ENCODE measurements at places on chromosomes 3 and 15.

DNA sequence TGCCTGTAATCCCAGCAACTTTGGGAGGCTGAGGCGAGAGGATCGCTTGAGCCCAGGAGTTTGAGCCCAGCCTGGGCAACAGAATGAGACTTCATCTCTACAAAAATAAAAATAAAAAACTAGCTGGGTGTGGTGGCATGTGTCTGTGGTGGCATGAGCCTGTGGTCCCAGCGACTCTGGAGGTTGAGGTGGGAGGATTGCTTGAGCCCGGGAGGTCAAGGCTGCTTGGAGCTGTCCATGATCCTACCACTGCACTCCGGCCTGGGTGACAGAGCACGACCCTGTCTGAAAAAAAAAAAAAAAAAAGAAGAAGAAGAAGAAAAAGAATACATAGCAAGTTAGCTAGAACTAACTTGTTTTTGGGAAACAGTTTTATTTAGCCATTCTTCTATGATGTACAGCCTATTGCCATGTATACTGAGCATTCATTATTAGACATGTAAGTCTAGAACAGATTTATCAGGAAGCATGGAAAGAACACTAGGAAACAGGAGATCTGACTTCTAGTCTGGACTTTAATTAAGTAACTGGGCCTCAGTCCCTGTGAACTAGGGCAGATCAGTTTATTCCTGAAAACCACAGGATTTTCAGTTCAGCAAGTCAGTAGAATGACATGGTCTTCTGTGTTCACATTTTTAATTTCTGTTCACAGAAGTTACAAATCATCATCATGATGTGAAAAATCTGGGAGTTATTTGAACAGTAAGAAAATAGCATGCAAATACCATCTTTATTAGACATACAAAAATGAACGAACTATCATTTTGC lies 65.5 kb downstream of the KAT2B start:
- DNase-seq = no peak

DNA sequence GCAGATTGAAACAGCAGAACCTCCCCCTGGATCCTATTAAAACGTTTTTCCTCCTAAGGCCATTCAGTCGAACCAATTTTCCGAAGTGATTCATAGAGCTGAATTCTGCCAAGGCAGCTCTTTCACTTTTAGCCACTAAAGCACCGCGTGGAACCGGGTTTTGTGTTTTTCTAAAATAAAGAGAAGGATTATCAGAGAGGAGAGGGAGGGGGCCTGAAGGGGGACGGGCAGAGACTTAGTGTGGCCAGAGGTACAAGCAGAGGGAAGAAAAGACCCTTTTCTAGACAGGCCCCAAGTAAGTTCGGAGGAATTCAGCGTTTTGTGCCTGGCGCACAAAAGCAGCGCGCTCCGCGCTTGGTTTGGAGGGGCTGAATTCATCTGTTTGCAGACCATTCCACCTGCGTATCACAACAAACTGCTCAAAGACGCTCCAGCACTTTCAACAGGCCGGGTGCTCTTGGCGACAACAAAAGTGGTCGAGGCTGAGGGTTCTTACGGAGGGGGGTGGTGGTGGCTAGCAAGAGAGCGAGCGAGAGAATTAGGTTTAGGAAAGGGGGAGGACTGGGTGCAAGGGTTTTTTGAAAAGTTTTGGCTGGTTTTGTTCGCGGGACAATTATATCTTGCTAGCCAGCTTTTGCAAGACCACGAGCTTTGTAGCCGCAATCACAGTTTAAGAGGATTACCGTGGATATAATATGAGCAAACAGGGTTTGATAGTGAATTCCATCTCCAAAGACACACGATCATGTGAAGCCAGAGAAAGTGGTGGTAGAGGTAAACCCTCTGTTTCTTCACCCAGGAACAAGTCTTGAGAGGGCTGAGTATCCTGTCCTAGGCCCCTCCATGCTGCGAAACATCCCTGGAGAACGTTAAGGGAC lies 1.2 kb upstream of the FEZF2 start:
- peak; percentile 48 for DNase-seq

DNA sequence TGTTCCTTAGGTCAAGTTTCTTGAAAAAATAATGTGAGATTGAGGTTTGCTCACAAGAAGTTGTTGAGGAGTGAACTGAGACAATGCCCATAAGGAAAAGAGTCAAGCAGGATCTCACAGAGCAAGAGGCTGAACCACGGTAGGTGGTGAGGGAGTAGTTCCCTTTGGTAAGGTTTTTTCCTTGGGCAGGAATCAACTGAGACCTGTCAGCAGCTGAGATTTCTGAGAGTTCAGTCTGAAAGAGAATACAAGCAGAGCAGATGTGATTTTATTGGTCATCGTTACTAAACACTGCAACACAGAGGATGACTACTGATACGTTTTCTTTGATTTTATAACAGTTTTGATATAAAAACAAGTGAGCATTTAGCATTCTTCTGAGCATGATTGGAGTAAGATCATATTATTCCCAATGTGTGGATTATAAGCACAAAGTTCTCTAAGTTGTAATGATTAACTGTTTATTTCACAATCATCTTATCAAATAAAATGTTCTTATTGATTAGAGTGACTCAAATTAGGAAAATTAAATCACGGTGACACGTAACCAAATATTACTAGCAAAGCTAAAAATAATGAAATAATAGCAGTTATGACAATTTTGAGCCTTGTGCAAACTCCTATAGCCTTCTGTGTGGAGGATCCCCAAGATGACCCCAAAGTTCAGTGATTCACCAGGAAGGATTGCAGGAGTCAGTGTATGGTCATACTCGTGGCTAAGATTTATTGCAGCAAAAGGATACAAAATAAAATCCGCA lies 346.2 kb upstream of the ZNF717 start:
- no peak for DNase-seq

- DNase-seq = no peak
Observed at GRCh38 chr15:46708226-46708625, 1009.1 kb upstream of the SEMA6D start.

- peak; percentile 34 for DNase-seq
Observed at GRCh38 chr3:99269606-99270351, 368.3 kb upstream of the DCBLD2 start.

DNA sequence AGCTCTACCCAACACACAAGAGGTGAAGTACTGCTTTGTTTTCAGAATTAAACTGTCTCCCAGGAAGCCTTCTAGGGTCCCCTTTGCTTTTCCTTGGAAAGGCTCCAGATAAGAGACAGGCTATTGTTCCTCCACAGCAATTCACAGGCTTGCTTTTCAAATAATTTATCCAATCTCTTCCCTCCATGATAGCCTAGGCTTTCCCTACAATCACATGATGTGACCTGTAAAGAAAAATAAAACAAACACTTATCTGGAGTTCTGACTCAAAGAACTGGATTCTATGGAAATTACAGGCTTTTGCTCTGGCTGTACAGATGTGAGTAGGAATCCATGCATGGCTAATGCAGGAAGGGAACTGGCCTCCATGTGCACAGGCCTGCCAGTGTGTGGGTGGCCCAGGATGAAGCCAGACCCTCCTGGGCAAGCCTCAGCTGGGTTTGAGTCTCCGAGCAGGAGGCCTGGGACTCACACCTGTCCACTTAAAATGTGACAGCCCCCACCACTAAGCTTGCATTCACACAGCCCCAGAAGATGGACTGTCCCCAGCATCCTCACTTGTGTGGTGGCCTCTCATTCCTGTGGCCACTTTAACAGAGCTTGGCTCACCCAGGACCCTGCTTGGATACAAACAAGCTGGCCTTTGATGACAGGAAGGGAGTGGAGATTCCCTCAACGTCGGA lies 75.8 kb upstream of the LEKR1 start:
- no peak for DNase-seq

GRCh38 chr3:99111235-99111634 lies 209.7 kb upstream of the DCBLD2 start:
- no peak for DNase-seq

DNA sequence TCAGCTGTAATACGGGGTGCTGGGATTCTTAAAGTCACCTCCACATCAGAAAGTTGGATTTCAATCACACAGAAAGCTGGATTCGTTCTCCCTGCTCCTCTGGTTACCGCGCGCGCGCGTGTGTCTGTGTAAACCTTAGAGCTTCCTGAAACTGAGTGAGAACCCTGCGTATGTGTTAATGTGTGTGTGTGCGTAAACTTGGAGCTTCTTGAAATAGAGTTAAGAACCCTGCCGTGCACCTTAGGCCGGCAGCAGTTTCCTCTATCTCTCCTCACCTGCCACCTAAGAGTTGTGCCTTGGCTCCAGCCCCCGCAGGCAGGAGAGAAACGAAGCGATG lies 531 bp downstream of the LZTFL1 start:
- DNase-seq = no peak

DNA sequence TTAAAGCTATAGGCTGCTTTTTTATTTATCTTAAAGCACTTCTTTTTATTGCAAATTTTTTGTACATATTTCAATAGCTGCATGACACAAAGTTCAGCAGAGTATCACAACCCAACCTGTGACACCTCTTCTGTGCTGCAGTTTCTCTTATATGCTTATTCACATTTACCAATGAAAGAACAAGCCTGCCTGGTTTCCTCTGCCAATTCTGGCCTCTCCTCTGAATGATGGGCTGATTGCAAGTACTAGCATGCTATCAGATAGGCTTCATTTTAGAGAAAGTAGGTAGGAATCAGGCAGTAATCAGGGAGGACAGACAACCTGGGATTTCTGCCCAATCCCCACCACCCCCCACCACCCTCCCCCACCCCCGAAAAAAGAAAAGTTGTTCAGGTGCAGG lies 26.6 kb downstream of the ACKR4 start:
- no peak for DNase-seq

- DNase-seq = no peak
Observed at GRCh38 chr3:34396956-34397355, 598.5 kb downstream of the PDCD6IP start.

- peak; percentile 56 for DNase-seq
Observed at GRCh38 chr15:85500729-85501128, 120.3 kb downstream of the AKAP13 start.

GRCh38 chr15:85024509-85025336 lies 43.1 kb downstream of the PDE8A start:
- no peak for DNase-seq

- DNase-seq = no peak
Observed at GRCh38 chr3:42718338-42718737, 15.7 kb upstream of the HHATL start.

- no peak for DNase-seq
Observed at GRCh38 chr3:58884453-58884852, 165.4 kb downstream of the CFAP20DC start.

- no peak for DNase-seq
Observed at GRCh38 chr3:194462936-194463335, 23.9 kb downstream of the ATP13A3 start.

DNA sequence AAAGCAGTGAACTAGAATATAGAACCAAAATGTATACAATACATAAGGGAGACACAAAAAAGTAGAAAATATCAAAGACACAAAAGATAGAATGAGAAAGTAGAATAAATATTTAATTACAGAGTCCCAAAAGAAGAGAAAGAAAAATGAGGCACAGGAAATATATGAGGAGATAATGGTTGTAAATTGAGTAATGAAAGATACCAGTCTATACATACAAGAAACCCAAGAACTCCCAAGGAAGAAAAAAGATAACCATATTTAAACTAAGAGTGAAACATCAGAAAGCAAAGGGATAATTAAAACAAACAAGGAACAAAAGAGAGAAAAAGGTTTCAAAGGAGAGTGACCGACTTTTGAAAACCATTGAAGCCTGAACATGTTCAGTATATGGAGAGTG lies 47.3 kb downstream of the CPEB1 start:
- no peak for DNase-seq

- DNase-seq = peak; percentile 24
Observed at GRCh38 chr15:99148851-99149276, 44.0 kb downstream of the SYNM start.

DNA sequence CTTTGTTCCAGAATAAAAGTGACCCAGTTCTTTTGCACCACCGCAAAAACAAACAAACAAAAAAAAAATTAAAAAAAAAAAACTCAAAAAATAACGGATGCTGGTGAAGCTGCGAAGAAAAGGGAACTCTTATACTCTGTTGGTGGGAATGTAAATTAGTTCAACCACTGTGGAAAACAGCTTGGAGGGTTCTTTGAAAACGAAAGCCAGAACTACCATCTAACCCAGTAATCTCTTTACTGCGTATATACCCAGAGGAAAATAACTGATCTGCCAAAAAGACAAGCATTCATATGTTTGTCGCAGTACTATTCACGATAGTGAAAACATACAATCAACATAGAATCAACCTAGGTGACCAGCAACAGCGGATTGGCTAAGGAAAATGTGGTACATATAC lies 298.9 kb upstream of the CBLB start:
- DNase-seq = no peak

GRCh38 chr15:63517202-63517601 lies 12.8 kb downstream of the USP3 start:
- no peak for DNase-seq

Data from muscle of back (tissue), 13 donors.